ENCODE measurements at places on chromosomes 7 and 10.
A peak's percentile ranks its signal among the peaks of the same experiment; 100 is the strongest.

DNA sequence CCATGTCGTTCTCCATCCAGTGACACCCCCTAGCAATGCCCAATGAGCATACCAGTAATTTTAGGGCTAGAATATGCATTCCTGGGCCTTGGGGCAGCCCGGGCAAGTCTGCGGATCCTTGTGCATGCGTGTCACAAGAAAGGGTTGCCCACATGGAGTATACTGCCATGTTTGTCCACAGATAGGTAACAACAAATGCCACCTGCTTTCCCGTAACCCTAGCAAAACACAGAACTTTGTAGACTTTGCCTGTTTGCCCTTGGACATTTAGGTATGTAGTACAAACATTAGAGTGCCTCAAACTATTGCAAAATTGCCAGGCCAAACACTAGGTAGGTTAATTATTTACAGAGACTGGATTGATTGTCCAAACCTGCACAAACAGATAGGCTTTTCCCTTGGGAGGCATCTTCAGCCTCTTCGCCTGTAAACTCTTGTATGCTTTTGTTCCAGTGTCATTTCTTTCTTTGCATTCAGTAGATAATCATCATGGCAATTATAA, 117.0 kb downstream of the ADCY1 start:
- DNase-seq, result no peak

- no peak for DNase-seq
Observed at GRCh38 chr10:132674311-132674710, 111.6 kb downstream of the NKX6-2 start.

DNA sequence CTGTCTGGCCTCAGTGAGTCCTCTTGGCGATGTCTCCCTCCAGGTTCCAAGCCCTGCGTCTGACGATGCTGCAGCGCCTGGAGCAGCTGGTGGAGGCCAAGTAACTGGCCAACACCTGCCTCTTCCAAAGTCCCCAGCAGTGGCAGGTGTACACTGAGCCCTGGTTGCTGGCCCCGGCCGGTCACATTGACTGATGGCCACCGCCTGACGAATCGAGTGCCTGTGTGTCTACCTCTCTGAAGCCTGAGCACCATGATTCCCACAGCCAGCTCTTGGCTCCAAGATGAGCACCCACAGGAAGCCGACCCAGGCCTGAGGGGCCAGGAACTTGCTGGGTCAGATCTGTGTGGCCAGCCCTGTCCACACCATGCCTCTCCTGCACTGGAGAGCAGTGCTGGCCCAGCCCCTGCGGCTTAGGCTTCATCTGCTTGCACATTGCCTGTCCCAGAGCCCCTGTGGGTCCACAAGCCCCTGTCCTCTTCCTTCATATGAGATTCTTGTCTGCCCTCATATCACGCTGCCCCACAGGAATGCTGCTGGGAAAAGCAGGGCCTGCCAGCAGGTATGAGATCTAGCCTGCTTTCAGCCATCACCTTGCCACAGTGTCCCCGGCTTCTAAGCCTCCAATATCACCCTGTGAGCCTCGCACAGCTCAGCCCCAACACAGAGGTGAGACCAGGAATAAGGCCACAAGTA, 7.3 kb upstream of the ZNF22 start:
- no peak for DNase-seq

DNA sequence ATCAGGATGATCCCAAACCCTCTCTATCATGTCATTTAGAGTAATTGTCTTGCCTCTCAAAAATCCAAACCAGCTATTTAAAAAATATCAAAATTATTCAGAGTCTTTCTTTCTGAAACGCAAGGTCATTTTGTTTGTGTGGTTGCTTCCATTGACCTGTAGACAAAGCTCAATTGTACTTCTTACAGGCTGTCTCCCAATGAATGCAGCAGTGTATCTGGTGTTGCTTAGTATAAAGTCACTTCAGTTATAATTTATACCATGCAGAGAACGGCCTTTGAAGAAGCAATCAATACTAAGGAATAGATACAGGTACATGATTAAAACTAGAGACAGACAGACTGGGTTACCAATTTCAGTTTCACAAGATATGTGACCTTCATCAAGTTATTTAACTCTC, 80.9 kb downstream of the DOCK4 start:
- DNase-seq, result no peak

DNA sequence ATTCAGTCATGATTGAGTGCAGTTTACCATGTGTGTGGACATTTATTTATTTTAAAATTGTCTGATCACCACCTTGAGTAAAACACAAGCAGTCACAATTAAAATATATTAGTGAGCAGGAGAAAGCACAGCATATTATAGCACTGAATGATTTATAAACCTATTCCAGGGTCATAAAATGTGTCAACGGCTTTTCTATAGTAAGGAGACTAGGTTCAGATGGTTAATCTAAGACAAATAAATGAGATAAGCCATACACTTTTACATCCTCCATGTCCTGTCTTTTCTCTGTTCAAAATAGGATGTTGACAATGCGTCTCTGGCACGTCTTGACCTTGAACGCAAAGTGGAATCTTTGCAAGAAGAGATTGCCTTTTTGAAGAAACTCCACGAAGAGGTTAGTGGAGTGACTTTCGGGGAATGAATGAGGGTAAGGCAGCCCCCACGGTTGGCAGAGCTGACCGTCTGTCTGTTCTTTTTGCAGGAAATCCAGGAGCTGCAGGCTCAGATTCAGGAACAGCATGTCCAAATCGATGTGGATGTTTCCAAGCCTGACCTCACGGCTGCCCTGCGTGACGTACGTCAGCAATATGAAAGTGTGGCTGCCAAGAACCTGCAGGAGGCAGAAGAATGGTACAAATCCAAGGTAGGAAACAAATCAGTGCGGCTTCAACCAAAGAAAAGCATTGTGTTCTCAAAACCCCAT, 5.4 kb downstream of the VIM start:
- DNase-seq, result no peak

GRCh38 chr7:41529831-41530230, 173.1 kb downstream of the INHBA start:
- DNase-seq, result no peak

GRCh38 chr7:132777956-132778355, 201.7 kb upstream of the PLXNA4 start:
- DNase-seq, result no peak

DNA sequence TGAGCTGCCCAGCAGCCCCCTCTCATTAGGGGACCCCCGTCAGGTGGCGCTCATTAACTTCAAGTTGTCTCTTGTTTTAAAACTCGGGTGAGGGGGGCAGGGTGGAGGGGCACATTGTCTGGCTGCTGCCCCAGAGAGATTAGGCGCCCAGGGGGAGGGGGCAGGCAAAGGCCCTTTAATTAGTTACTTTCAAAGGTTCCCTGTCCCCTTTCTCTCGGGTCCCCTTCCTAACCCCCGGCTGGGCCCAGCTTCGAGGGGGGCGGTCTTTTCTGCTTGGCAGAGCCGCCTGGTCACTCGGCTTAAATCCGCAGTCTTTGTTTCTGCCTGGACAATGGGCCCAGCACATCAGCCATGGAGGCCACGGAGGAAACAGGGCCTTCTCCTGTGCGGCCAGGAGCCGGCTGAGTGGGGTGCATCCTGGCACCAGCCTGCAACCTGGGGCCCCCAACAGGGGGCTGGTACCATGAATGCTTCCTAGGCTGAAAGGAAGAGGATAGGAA, 38.9 kb upstream of the SLF2 start:
- DNase-seq, result no peak

- DNase-seq, result no peak
Observed at GRCh38 chr7:35537067-35538023, 157.6 kb downstream of the HERPUD2 start.

GRCh38 chr7:102049765-102050164, 232.3 kb downstream of the CUX1 start:
- no peak for DNase-seq

DNA sequence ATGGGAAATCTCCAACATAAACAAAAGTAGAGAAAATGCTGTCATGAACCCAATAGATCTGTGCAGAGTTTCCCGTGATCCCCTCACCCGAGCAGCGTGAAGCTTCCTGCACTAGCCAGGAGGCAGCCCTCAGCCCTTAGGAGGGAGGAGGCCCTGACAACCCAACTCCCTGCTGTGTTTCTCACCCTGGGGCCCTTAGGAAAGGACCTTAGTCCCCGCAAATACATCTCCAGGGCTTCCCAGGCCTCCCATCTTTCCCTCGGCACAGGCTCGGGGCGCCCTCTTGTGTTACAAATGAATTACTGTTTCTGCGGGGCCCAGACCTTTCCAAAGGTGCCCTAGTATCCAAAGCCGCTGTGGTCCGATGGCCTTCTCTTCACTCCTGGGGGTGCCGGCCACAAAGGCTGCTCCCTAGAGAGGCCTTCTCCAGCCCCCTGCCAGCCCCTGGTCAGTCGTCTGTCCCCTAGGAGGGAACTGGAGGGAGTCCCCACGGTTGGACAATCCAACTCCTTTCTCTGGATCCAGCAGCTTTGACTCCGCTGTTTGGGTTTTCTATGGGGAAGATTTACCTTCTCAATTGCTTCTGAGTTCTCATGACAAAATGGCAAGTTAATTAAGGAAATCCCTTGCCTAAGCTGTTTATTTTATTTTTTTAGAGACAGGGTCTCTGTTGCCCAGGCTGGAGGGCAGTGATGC, 49.9 kb upstream of the SH2B2 start:
- DNase-seq, result peak; percentile 45

- no peak for DNase-seq
Observed at GRCh38 chr10:74008212-74008731, 10.4 kb downstream of the VCL start.

- DNase-seq, result no peak
Observed at GRCh38 chr7:127935847-127936376, 95.3 kb downstream of the LRRC4 start.

GRCh38 chr10:53007527-53007842, 234.9 kb upstream of the MBL2 start:
- no peak for DNase-seq
